ELR (cell line): ENCODE measurements at places on chromosomes 12 and 14.
A peak's percentile ranks its signal among the peaks of the same experiment; 100 is the strongest.

DNA sequence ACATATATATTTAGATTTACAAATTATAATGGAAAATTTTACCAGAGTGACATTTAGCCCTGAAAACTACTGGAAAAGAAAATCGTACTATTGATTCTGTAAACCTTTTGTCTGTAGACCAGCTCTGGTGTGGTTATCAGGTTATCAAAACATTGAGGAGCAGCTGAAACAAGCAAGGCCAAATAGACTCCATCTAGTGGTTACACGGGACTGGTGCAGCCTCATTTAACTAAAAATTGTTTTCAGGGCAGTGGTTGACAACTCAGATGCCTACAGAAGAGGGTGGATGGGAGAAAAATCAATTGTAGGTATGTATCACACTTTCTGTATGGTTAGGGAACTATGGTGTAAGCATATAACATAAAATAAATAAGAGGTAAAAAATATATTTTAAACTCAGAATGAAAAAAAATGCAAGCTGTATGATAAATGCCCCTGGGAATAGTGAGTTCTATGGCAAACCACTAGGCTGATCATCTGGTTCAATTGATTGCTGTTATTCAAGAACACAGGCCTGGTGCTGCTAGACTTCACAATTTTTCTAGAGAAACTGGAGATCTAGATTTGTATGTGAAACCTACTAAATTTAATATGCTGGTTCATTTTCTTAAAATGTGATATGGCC lies 51.2 kb downstream of the ACSS3 start:
- DNase-seq, result peak; percentile 49

DNA sequence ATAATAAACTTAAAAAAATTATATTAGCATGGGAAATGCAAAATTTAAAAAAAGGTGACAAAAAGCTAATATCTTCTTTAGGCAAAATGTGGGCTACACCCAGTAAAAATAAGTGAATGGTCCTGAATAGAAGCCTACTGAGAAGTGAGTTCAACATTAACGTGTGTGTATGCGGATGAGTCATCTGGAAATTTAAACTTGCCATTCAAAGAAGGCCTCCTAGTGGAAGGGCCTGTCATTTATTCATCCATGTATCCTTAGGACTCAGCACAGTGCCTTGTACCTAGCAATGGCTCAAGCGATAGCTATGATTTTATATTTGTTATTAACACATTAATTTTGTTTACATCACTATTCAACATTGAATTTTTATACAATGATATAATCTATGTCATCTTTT lies 226.2 kb downstream of the NUBPL start:
- DNase-seq, result peak; percentile 45

DNA sequence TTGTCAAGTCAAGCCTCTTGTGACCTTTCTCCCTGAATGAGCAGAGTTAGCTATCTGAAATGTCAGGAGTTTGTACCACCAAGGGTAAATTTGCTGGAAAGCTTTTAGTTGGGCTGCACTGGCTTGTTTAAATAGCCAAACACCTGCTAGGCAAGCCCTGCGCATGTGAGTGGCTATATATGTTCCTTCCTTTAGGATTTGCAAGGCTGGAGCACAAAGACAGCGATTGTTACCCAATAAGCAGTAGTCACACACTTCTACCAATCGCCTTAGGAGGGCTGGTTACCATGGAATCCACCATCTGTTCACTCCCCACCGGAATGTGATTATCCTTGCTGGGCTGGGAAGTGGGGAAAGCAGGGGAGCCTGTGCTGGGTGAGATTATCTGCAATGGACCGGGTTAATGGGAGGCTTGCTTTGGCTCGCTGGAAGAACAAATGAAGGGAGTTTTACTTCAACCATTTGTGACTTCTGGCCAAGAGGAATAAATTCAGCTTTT lies 102.5 kb downstream of the FGD4 start:
- DNase-seq, result peak; percentile 54

- DNase-seq, result peak; percentile 94
Observed at GRCh38 chr12:96425321-96425720, 25.1 kb upstream of the CDK17 start.

DNA sequence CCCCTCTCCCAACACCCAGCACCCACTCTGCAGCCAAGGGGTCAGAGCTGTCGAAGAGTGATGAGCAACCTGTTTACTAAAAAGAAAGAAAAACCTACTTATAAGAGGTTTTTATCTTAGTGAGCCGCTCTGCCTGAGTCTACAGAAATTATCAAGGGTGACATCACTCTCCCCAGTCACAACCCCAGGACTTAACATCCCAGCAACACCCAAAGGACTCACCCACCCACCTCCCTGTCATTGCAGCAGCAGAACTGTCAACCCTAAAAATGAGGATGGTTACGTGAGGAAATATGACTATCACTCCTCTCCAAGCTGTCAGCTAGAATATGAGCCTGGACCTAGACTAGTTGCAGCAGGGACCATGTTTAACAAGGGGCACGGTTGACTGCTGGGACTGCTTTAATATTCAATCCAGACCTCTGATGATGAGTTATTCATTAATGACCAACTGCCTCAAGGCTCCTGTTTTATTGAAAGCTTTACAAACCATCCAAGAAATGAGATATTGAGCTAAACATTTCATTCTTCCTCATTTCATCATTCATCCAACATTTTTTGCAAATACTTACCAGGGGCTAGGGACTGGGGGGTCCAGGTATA lies 53.9 kb upstream of the FICD start:
- no peak for DNase-seq

- DNase-seq, result no peak
Observed at GRCh38 chr14:74179856-74180255, 59.4 kb upstream of the VSX2 start.

DNA sequence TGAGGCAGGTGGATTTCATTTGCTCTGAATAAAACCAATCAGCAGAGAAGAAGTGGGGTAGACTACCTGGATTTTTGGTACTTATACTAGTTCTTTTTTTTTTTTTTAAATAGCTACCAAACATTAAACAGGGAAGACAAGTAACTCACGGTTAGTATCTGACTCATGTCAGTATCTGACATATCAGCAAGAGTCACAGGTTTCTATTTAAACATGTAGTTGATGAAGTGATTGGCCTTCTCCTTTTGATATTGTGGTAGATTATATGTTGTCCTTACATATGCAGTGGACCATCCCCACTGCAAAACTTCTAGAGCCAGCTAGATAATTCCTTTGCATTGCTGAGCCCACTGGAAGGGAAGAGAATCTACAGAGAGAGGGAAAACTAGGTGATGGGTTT lies 208.0 kb downstream of the ANO6 start:
- no peak for DNase-seq

GRCh38 chr14:96309133-96309895 lies 53.3 kb downstream of the BDKRB1 start:
- no peak for DNase-seq

GRCh38 chr12:110254971-110255540 lies 26.0 kb upstream of the ATP2A2 start:
- DNase-seq, result no peak

- no peak for DNase-seq
Observed at GRCh38 chr12:26080911-26081310, 43.9 kb downstream of the BHLHE41 start.

GRCh38 chr12:112418273-112418607 lies 507 bp upstream of the PTPN11 start:
- peak; percentile 30 for DNase-seq

GRCh38 chr12:127268213-127268612 lies 998.8 kb upstream of the TMEM132C start:
- DNase-seq, result no peak

DNA sequence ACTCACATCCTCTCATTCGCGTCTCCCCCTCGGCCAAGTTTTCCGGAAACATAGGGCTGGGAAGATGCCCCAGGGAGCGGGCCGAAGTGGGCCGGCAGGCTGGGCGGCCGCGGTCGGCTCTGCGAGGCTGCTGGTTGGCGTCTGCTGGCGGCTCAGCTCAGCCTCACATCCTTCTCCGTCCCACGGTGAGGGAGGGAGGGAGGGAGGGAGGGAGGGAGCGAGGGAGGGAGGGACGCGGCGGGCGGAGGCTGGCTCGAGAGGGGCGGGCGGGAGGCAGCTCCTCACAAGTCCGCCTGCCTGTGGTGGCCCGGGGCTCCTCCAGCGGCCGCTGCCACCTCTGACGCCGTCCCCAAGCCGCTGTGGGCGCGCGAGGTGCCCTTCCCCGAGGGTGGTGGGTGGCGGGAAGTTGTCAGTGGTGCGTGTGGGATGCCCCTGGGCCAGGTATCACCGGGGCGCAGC lies 93.8 kb downstream of the RFLNA start:
- DNase-seq, result peak; percentile 87

GRCh38 chr14:92564344-92565039 lies 50.9 kb downstream of the RIN3 start:
- no peak for DNase-seq

- DNase-seq, result no peak
Observed at GRCh38 chr12:80364056-80364455, 80.0 kb upstream of the PTPRQ start.

GRCh38 chr14:33165144-33165925 lies 226.7 kb downstream of the NPAS3 start:
- DNase-seq, result peak; percentile 17

DNA sequence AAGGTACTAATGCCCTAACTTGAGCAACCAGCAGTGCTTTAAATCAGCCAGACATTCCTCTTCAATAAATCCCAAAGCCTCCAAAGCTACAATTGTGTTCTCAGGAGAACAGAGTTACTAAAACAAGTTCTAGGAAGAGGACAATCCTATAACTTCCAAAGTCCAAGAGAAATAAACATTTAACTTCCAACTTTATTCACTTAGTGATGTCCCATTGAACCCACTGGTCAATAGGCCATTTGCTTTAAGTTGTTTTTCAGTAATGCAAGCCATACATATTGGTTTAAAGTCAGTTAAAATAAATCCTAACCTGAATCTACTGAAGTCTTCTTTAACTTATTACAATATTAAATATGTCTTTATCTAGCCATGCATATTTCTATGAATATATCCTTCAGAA lies 165.4 kb downstream of the PAWR start:
- no peak for DNase-seq

DNA sequence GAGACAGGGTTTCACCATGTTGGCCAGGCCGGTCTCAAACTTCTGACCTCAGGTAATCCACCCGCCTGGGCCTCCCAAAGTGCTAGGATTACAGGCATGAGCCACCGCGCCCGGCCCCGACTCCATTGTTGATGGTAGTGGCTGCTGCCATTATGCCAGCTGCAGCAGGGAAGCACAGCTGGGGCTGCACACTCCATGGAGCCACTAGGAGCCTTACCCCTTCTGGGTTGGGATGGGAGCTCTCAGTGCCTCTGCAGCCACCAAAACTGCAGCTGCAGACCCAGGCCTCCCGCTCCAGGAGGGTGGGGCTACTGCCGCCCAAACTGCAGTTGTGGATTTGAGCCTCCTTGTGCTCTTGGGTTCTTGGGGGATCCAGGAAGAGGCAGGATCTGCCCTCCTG lies 25.9 kb downstream of the TCHP start:
- no peak for DNase-seq

DNA sequence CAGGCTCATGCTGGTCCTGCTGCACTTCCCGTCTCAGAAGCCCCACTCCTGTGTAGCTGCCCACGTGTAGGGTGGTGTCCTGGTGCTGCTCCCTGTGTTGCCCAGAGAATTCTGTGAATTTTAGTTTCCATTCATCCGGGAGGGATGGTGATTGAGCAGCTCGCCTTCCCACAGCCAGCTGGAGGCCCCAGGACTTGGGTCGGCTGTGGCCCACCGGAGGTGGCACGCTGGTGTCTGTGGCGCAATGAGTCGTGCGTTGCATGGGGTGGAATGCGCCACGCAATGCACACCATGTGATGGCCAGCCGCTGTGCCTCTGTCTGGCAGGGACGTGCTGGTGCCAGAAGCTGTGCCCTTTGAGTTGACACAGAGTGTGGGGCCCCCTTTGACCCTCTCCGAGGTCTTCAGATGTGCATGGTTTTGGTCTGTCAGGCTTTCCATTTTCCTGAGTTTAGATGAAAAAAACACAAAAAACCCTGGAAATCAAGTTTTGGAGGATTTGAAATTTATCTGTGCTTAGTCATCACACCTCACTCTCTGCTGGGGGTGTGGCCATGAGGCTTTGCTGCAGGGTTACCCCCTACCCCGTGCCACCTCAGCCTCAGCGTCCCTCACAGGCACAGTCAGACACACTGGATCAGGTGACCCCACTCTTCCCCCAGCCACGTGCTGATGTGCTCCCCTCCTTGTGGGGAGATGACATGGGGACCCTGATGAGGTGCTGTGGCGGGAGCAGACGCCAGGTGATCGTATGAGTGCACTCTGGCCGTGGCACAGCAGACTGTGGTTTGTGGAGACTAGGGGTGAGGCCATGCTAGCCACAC lies 64.6 kb downstream of the EP400 start:
- DNase-seq, result peak; percentile 62

DNA sequence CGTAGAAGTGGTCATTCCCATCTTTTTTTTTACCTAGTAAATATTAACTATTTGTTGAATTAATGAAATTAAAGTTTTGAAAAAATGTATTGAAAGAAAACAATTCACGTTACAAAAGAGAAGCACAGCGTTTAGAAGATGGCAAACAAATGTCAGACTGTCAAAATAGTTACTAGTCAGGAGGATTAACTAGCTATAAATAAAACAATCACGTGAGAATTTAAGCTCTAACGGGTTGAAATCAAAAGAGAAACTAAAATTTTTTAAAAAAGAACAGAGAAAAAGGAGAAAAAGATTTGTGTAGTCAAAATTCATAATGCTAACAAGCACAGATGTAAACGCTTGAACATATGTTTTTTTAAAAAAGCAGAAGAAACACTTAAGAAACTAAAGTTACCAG lies 26.4 kb downstream of the DDHD1 start:
- DNase-seq, result no peak

GRCh38 chr12:52060498-52061177 lies 9.1 kb upstream of the ATG101 start:
- DNase-seq, result no peak

- DNase-seq, result no peak
Observed at GRCh38 chr12:4272424-4273272, 914 bp upstream of the CCND2 start.

DNA sequence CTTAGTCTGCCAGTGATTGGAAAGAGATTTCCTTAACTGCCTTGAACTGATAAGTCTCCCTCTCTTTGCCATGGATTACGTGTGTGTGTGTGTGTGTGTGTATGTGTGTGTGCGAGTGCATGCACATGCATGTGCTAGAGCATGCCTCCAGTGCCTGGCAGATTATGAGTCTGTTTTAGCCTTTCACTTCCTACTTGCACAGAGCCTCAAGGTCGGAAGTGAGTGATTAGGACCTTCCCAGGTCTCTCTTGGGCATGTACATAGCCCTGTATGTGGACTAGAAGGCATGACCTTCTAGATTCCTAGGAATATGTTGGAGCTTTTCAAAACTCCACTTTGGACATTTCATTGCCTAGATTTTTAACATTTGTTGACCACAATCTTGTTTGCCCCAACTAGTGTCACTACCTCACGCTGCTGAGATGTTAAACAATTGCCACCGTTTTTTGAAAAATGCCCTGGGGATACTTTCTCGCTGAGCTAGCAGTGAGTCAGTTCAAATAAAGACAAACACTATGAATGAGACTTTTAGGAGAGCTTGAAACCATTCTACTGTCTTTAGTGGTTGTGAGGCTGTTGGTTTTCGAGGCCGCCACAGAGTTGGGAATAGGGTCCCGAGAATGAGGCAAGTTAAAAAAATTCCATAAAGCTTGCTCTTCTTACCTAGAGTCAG lies 28.2 kb downstream of the KIAA0586 start:
- peak; percentile 87 for DNase-seq

GRCh38 chr14:91977884-91978283 lies 30.4 kb upstream of the FBLN5 start:
- no peak for DNase-seq
